ENCODE measurements at places on chromosomes 12 and 14.

- peak; percentile 38 for DNase-seq
Measured at GRCh38 chr12:93571365-93571924, 1.0 kb upstream of the SOCS2 start.

- no peak for DNase-seq
Measured at GRCh38 chr14:88562532-88562830, 356 bp upstream of the ZC3H14 start.

DNA sequence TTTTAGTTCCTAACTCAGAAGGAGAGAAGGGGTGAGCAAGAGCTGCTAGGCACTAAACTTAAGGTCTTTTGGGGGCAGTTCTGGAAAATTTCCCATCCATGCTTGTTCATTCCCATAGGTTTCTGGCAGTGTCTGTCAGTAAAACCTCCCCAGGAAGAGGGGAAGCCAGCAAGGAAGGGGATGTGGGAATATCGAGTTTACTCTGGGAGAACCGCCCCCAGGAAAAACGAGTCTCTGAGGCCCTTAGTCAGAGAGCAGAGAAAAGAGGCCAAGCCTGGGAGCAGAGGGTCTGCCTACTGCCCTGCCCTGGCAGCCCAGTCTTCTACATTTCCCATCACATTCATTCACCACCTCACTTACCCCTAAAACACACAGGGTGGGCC is 55.9 kb downstream of the TMCC3 start:
- no peak for DNase-seq

GRCh38 chr14:56036353-56036752 is 81.9 kb upstream of the PELI2 start:
- DNase-seq, result no peak

DNA sequence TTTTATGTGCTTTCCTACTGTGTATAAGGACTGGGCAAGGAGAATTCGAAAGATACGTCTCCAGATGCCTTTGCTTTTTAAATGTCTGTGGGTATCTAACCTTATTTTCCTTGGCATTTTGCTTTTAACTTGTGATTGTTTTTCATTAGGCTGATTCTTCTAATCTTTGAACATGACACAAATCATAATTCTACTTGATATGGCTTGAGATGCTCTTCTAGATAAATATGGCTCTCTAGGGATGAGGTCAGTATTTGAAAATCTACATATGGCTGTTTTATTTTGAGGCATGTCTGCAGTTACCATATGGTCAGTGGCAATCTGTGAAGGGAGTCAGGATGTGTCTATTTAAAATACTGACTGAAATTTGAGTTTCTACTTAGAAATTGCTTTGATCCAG is 139.2 kb downstream of the SLC2A13 start:
- no peak for DNase-seq

GRCh38 chr14:42877716-42878115 is 1271.0 kb downstream of the LRFN5 start:
- DNase-seq, result no peak

DNA sequence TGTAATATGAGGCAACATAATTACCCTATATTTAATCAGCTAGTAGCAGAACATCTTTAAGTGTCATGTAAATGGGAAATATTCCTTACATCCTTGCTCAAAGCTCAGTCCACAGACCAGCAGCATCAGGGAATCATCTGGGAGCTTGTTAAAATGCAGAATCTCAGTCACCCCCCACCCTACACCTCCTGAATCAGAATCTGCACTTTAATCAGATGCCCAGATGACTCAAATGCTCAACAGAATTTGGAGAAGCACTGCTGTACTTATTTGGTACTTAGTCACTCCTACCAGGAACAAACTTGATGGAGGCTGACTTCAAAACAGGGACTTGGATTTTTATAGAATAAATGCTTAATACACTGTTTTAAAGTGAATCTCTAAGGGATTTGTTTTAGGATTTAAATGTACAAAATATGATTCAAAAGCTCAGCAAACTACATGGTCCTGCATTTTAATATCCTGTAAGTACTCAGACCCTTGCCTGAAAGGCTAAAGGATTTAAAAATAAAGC is 96.5 kb downstream of the ARMH4 start:
- DNase-seq, result no peak

GRCh38 chr12:3203713-3204112 is 126.5 kb downstream of the TSPAN9 start:
- no peak for DNase-seq
